Activated CD4-positive, alpha-beta T cell treated with anti-CD3 and anti-CD28 coated beads, Interleukin-2, amount 10 ng/mL, durations not matched to agents 7 days and 5 days (primary cell): ENCODE measurements at places on chromosomes 2 and 18.

GRCh38 chr18:32769586-32770053, 3.2 kb downstream of the KLHL14 start:
- no peak for DNase-seq

DNA sequence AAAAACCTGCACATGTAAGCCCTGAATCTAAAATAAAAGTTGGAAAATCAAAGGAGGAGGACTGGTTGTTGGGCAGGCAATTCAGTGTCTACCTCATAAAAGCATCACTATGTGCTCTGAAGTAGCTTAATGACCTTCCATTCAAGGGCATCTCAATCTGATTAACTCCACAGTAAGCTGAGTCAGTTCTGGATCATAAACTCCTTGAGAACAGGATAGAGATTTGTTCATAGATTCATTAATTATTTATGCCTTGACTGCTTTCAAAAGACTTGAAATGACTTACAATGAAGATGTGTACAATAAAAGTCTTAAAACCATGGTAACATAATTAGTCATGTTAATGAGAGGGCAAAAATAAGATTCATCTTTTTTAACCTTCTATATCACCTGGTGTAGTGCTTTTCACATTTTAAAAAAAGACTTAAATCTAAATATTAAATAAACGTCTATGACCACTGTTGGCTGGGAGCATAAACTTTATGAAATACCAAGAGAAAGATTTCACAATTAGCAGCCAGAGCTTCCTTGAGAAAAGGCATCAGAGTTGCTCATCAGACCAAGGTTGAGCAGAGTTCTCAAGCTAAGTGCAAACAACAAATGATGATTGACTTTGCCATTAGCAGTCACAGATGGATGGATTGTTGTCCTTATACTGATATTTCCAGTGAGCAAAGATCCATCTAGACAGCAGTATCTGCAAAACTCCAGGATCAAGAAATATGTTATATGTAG, 237.3 kb upstream of the THUMPD2 start:
- no peak for DNase-seq

DNA sequence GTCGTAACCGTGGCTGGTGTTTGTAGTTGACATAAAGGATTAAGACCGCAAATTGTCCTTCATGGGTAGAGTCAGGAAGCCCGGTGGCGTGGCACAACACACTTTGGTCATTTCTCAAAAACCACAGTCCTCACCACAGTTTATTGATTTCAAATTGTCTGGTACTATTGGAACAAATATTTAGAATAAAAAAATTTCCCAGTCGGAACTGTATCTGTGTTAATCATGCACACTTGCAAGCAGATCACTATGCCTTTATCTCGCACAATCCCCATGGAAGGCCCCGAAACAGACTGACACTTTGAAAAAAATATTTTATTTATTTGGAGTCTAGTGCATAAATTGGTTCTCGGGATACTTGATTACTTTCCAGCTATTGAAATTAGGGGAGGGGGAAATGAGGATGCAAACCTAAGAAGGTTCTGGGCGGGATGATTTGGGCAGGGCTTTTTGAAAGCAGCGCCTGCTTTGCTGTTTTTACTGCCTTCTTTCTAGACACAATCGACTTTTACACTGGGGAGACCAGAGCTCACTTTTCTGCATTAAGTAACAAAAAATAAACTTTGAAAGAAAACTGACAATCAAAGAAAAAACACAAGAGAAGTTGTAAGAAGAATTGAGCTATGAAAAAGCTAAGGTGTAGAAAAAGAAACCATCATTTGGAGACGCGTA, 15.4 kb upstream of the HOXD1 start:
- no peak for DNase-seq

GRCh38 chr2:239349453-239350135, 51.2 kb downstream of the HDAC4 start:
- no peak for DNase-seq

GRCh38 chr2:204491528-204491927, 53.7 kb upstream of the PARD3B start:
- DNase-seq, result no peak

GRCh38 chr2:116211719-116212118, 1602.8 kb upstream of the DDX18 start:
- DNase-seq, result no peak

GRCh38 chr2:168592181-168592831, 136.2 kb downstream of the CERS6 start:
- DNase-seq, result no peak

GRCh38 chr2:164841719-164842623, at the start of gene COBLL1:
Gene COBLL1 (minus strand): TSS chr2:164841823. CDS start chr2:164841196, 627 bp downstream.
- DNase-seq, result peak; percentile 34

DNA sequence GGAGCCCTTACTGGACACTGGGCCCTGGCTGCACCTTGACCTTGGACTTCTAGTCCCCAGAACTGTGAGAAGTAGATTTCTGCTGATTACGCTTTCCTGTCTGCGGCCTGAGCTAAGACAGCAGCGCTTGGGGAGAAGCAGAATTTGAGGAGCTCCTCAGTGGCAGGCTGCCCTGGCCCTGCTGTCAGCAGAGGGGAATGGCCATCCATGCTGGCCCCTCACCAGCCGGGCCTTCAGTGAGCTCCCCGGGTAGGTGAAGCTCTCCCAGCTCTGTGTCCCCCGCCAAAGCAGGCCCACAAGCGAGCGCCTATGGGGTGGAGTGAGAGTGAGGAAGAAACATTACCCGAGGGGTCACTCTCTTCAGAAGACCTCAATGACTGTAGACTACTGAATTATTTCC, 51.6 kb downstream of the RRM2 start:
- DNase-seq, result no peak

DNA sequence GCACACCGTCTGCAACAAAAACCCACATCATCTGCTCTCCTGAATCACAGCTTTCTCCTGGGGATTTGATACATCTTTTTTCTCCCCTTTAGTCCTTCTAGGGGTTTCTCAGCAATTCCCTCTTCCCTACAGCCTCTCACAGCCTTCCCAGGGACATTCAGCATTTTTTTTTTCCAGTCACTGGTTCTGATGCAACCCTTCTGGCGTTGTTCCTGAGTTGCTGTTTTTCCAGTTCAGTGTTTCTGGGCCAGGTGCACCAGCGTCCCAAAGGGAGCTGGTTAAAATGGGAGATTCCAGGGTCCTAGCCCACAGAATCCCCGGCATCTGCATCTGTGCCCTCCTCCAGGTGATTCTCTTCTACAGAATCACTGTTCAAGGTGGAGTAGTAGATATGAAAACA, 36.1 kb downstream of the ADCY3 start:
- no peak for DNase-seq

DNA sequence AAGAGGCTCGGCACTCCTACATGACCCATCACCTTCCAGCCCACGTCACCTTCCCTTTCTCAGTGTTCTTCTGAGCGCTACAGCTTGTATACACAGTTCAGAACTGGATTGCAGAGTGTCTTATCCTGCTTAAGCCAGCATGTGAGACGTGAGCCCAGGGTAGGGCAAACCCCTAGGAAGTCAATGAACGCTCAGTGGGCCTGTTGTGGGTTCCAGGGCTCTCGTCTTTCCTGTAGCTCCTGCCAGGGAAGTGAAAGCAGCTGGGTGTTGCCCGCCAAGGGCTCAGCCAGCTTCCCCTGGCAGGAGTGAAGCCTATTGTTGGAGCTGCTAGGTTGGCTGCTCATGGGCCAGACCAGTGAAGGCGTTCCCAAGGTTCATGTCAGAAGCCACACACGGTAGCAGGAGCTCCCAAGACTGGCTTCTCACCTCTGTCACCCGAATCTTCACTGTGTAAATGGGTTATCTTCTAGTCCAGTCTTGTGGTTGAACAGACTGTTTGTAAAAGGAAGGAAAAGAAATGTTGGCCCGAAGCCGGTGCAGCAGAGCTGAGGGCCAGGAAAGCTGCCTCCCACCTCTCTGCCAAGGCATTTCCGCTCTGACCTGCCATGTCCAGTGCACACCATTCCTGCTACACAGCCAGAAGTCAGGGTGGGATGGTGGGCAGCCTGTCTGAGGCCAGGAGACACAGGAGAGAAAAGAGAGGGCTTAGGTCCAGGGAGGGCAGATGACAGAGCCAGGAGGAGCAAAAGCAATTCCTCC, 69.6 kb upstream of the RMDN2 start:
- no peak for DNase-seq

GRCh38 chr2:165621086-165621560, 151.6 kb downstream of the CSRNP3 start:
- no peak for DNase-seq

- no peak for DNase-seq
Measured at GRCh38 chr2:176088048-176088936, 4.2 kb upstream of the HOXD13 start.
